ENCODE measurements at places on chromosomes 11 and 22.

DNA sequence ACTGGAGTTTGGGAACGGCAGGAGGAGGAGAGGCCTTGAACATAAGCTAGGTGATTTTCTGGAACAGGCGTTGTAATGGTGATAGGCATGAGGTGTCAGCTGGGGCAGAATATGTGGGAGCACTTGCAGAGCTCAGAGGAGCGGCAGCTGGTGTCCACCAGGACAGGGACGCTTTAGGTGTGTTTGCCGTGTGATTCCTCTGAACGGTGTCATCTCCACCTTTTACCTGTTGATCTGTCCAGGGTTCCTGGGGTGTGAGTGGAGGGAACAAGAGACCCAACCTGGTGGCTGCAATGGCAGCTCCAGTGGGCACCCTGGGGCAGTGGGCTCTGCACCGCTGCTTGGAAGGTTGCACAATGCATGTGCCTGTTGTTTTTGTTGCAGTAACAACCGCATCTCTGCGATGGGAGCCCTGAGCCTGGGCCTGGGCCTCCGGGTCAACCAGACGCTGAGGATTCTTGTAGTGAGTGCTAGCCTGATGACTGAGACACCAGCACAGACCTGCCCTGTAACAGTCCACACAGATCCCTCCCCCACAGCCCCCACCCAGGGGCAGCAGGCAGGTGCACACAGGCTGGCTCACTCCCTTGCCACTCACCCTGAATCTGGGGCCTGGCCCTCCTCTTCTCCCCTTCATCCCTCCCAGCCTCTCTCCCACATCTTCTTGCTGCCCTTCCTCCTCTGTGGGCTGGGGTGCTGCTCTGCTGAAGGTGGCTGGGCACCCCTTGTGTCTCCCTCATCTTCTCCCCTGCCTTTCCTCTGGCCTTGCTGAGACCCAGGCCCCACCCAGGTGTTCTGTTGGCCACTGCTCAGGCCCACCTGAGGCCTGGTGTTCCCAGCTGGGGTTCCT, 9.2 kb downstream of the LRRC74B start:
- no peak for DNase-seq

DNA sequence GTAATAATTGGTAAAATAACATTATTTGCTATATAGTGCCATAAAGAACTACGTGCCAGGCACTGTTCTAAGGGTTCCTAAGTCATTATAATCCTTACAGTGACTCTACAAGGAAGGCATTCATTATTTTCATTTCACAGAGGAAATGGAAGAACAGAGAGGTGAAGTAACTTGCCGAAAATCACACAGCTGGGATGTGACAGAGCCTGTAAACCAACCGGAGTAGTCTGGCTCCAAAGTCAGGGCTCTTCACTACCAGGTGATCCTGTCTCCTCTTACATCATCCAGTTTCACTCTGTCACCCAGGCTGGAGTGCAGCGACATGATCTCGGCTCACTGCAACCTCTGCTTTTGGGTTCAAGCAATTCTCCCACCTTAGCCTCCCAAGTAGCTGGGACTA, 59.2 kb upstream of the RBFOX2 start:
- no peak for DNase-seq

DNA sequence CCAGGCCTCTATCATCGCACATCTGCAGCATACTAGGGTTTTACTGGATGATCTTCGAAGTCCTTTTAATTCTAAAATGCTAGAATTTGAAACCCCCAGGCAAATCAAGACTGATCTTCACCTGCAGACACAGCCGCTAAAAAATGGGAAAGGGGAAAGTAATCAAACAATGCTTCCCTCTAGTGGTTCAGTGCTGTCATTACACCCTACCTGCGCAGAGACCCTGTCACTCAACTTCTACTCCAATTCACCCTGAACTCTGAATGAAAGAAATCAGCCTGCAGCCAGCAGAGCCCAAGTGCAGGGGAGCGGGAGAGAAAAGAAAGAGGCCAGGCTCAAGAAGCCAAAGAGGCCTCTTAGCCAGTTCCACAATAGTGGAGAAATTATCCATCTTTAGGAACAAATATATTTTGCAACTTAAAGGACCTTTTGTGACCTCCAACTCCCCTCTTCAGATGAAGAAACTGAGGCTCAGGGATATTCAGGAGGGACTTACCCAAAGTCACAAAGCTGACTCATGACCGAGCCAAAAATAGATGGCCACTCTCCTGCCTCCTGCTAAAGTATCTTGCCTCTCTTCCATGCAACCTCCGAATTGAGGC, 33.0 kb downstream of the SERGEF start:
- DNase-seq: no peak

DNA sequence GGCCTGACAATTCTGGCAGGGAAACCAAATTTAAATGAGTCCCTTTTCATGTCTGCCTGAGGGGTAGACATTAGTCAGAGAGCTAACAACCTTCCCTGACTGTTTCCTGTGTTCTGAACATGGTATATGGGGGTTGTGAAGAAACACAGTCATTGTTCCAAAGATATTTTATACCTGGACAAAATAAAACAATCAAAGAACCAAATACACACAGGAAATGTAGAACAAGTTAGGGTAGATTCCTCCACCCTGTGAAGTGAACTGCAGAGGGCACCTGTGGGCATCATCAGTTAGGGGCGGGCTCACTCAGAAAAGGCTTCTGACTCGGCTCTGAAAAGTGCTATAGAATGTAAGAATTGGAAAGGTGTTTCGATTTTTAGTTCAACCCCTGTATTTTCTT, 231.9 kb upstream of the CADM1 start:
- DNase-seq: no peak

- no peak for DNase-seq
These were observed 5.7 kb upstream of the MYEOV start for GRCh38 chr11:69287968-69288882.

DNA sequence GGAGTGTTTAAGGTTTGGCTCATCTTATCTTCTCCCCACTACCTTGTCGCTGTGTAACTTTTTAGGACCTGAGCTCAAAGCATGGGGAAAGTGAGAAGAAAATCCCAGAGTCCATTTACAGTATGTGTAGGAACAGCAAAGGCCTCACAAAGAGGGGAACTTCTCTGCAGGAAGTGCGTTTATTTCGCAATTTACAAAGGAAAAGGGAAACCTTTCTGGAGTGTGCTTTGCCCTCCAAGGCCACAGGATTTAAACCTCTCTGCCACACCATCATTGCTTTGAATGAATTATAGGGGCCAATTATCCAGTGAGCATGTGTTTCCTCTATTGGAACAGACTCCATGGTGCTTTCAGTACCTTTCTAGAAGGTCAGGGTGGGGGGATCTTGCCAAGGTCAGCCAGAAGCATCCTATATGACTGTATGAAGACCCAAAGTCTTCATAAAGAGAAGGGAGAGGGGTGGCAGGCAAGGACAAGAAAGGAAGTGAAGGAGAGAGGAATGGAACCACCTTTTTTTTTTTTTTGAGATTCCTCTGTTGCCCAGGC, 68.1 kb upstream of the LMO2 start:
- DNase-seq: no peak

GRCh38 chr11:110293389-110293788, 3.0 kb downstream of the RDX start:
- no peak for DNase-seq

Measured in activated T-helper 9 cell treated with anti-CD3 and anti-CD28 coated beads, Interleukin-2, amount 50 U/mL, for 16 hours (primary cell).